Activated CD4-positive, alpha-beta T cell treated with anti-CD3 and anti-CD28 coated beads, Interleukin-2, amount 10 ng/mL, durations not matched to agents 24 days and 14 days (primary cell): ENCODE measurements at places on chromosomes 5 and 9. TPM values are rescaled to one million over a fixed set of nuclear protein-coding genes. Genes with fewer than 3 reads are reported as not detected.

The MFAP3 gene
- total RNA-seq, result 23.1 and 26.4 TPM in 2 replicates

- no peak for DNase-seq
These were observed 7.4 kb upstream of the DCTN4 start for GRCh38 chr5:150766251-150766650.

The CDK7 gene
- total RNA-seq, result 45.6 and 54.2 TPM in 2 replicates

DNA sequence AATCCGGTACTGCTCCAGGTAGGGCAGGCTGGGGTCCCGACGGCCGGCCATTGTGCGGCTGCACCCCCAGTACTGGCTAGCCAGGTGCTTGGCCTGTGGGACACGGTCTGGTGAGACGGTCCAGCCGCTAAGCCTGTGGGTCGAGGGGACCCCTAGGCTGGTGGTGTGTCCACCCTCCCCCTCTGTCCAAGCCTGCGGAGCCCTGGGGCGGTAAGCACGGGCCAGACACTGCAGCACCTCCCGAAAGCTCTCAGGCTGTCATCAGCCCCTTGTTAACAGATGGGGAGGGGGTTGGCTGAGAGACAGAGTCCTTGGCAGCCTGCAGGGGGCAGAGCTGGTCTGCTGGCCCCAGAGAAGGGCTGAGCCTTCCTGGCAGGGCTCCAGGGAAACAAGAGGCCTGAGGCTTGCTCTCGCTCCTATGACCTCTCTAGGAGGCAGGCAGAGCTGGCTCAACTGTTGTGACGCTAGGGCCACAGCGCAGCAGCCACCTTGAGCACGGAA, 11.8 kb upstream of the MRNIP start:
- DNase-seq, result peak; percentile 67

GRCh38 chr5:175471196-175471595, 7.2 kb upstream of the SFXN1 start:
- DNase-seq, result no peak

DNA sequence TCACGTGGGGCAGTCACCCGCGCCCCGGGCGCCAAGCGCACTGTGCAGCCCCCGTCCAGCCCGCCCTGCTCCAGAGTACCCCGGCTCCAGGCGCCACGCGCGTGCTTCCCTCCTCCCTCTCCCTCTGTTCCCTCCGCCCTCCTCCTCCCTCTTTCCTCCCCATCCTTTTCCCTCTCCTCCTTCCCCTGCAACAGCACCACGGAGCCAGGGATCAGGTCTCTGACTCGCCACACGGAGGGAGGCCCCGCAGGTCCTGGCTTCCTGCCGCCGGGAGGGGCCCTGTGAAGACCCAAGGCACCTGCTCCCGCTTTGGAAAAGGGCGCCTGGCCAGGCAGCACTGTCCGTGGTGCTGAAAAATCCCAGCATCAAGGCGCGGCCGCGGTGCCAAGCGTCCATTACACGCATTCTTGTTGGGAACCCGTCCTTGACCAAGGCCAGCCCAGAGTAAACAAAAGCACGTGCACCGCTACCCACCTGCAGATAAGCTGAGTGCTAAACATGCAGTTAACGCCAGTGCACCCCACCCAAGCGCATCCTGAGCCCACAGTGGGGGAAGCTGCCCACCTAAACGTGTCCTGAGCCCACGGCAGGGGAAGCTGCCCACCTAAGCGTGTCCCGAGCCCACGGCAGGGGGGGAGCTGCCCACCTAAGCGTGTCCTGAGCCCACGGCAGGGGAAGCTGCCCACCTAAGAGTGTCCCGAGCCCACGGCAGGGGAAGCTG, 21.7 kb downstream of the SLC6A18 start:
- DNase-seq, result peak; percentile 78

The COL23A1 gene
- total RNA-seq, result 0.07 and 0.09 TPM in 2 replicates

- no peak for DNase-seq
These were observed 1.4 kb upstream of the LARP1 start for GRCh38 chr5:154753792-154754191.
